ENCODE measurements at places on chromosomes 7 and 10. TPM values are rescaled to one million over a fixed set of nuclear protein-coding genes. Genes with fewer than 3 reads are reported as not detected.

The NPSR1 gene
- total RNA-seq = not detected

The TMEM60 gene
- total RNA-seq = 15.9 TPM

The HYAL4 gene
- not detected for total RNA-seq

The GIMAP1 gene
- 43.0 TPM for total RNA-seq

The CDHR3 gene
- 5.1 TPM for total RNA-seq
